ENCODE measurements at places on chromosomes 4 and X.

GRCh38 chrX:135513130-135513515 is 7.3 kb upstream of the INTS6L start:
- ATAC-seq = no peak

DNA sequence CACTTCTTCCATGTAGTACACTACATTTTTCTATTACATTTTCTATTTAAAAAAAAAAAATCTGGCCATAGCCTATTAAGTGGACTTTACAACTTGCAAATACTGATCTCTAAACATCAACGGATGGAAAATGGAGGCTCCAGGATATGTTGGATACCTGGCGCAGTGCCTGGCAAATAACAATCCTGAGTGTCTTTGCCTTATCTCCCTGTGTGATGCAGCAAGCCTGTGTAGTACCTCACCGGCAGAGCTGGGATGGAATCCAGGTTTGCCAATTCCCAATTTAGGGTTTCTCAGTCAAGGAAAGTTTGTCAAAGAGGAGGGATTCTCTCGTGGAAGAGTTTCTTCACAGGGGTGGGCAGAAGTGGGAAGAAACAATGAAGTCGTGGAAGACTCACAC is 93.2 kb downstream of the KDR start:
- no peak for ATAC-seq

DNA sequence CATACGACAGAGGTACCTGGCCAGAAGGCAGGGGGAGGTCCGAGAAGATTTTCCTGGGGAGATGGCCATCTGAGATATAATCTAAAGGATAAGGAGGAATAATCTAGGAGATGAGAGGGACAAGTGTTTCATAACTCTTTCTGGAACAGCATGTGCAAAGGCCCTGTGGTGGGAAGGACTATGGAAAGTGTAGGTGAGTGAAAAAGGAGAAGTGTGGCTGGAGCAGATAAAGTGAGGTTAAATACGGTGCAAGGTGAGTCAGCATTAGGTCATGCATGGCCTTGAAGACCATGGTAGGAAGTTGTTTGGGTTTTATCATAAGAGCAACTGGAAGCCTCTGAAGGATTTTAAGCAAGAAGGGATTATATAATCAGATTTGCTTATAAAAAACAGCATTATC is 34.6 kb upstream of the MTM1 start:
- no peak for ATAC-seq

DNA sequence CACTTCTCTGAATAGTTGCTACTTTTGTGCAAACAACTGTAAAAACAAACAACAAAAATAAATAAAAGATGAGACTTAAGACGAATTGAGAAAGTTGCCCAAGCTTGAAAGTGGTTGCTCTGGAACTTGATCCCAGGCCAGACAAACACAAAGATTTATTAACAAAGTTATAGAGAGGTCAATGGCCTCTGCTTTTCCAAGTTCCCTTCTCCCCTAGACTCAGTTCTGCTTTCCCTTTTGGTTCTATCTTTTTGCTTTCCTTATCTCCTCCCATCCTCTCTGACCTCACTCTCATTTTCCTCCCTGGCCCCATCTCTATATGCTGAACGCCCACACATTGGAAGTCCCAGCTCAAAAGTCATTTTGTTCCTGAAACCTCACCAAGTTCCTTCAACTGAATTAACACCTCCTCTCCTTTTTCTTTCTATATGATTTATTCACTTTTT is 82.7 kb downstream of the MXRA5 start:
- no peak for ATAC-seq

- ATAC-seq = no peak
Measured at GRCh38 chr4:26484032-26484515, 6.2 kb downstream of the CCKAR start.

DNA sequence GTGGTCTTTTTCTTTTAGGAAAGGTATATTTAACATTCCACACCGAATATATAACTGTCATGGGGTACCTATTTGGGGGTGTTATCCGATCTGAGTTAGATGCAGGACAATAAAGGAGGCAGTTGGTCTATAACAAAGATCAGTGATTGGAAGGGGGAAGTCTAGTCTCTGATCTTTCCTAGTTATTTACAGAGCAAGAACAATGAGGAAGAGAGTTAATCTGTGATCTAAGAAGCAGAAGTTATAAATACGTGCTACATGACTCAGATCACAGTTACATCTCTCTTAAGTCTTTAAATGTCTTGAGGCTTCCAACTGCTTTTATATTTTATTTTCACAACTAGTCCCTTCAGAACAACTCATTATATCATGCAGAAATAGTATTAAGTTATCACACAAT is 33.2 kb upstream of the ARMCX4 start:
- ATAC-seq = no peak
